ENCODE measurements at places on chromosomes 6 and 20.

DNA sequence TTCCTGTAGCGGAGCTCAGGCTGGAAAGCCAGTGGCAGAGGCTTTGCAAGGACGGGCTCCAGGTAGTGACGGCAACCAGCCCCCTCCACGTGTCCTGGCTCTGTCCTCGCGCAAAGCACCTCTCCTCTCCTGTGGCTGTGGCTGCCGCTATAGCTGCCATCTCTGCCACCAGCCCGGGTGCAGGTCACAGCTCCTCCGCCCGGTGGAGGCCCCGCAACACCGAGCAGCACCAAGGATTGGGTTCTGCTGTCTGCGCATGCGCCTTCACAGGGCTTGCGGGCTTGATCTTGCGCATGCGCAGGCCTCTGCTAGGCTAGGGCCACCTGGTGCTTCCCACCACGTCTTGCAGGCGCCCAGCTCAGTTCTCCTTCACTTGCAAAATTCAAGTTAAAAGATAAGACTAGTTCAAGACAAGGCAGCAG is 625.4 kb downstream of the QKI start:
- ATAC-seq, result peak; percentile 70

DNA sequence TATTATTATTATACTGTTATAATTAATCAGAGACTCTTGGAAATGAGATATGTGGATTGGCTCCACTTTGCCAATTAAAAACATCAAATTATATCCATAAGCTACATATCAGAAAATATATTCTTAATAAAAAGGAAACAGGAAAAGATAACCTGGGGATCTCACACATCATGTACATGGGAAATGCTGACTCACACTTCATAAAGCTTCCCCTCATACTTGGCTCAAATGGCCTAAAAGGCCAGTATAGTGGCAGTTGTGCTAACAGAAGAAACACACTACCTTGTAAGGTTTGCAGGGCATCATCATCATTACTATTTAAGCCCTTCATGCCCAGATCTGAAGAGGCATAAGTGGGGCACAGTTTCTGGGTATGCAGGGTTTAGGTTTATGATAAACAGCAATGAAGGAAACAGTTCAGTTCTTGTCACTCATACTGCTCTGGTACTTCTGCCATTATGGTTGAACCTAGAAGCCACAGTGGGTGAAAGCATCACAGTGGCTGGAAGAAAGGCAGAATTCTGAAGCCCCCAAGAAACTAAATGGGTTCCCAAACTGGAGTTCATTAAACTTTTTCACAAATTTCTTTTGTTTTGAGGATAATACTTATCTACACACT is 60.6 kb downstream of the BTBD9 start:
- no peak for ATAC-seq

DNA sequence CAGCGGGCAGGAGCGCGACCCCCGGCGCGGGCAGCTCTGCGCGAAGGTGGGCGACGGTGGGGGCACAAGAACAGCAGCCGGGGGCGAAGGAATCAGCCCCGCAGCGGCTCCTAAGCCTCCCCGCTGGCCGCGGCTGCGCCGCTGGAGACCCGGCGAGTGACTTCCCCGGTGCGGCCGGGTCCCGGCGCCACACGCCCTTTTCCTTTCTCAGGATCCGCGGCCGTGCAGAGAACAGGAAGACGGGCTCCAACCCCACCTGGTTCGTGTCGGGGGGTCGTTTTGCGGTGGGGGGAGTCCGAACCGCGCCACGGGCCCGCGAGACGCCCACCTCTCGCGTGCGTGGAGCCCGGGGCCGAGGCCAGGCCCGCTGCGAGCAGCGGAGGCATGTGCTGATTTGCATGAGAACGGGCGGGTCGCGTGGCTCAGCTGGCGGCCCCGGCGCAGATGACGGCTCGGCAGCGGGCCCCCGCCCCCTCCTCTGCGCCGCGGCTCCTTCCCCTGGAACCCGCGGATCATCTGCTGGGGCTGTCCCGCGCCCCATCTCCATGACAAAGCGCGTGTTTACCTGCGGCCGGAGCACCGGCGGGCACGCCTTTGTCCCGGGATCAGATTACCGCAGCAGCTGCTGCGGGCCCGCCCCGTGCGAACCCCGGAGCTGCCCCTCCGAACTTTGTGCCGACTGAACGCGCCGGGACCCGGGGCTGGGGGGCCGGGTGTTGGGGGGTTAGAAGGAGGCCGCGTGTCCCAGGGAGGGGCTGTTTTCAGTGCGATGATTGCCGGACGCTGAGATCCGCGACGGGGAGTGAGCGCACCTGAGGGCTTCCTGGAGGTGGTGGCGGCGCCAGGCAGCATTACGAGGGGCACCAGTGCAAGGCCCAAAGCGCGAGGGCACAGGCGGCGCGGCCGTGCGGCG is 4.9 kb upstream of the DLL1 start:
- peak; percentile 69 for ATAC-seq

- ATAC-seq, result no peak
These were observed 96.2 kb upstream of the FOXO3 start for GRCh38 chr6:108464418-108465097.

- no peak for ATAC-seq
These were observed 1308.0 kb downstream of the EPHA7 start for GRCh38 chr6:92111386-92111785.

DNA sequence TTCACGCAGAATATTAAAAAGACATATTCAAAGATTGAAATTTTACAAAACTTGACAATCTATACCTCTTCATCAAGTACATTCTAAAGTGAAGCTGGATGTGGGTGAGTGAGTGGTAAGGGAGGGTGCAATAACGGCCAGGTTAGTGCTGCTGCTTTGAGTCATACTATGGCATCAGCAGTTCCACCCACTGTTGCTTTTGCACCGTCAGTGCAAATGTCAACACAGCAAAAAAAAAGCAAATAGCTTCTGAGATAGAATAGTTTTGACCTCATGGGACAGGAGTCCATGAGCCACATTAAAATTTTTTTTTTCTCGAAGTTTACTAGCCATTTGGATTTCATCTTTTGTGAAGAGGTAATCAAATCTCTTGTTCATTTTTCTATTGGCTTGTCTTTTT is 31.8 kb downstream of the PSMF1 start:
- no peak for ATAC-seq

DNA sequence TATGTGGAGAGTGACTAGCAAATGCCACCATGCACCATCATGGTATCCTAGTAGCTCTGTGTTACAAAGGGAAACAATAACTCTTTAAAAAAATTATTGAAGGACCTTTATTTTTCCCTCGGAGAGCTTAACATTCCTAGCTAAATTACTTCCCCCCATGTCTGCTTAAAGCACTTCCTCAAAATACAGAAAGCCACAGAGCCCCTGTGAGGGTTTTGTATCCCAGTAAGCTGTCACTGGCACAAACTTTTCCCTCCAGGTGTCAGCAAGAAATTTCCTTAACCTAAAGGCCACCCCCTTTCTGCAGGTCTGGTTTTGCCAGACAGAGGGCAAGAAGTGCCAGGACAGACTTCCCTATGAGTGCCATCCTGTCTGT is 340.0 kb upstream of the PRDM1 start:
- ATAC-seq, result no peak

DNA sequence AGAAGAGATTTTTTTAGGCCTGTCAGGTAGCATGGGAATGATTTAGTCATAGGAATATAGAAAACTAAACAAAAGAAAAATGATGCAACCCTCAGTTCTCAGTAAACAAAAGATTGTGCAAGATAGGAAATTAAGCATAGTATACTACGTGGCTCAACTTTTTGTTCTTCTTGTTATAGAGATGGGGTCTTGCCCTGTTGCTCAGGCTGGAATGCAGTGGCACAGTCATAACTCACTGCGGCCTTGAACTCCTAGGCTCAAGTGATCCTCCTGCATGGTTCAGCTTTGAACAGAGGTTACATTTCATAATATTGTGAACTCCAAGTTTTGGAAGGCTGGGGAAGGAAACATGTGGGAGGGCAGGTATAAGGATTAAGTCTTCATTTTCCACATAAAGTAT is 28.5 kb downstream of the SLX4IP start:
- ATAC-seq, result no peak

DNA sequence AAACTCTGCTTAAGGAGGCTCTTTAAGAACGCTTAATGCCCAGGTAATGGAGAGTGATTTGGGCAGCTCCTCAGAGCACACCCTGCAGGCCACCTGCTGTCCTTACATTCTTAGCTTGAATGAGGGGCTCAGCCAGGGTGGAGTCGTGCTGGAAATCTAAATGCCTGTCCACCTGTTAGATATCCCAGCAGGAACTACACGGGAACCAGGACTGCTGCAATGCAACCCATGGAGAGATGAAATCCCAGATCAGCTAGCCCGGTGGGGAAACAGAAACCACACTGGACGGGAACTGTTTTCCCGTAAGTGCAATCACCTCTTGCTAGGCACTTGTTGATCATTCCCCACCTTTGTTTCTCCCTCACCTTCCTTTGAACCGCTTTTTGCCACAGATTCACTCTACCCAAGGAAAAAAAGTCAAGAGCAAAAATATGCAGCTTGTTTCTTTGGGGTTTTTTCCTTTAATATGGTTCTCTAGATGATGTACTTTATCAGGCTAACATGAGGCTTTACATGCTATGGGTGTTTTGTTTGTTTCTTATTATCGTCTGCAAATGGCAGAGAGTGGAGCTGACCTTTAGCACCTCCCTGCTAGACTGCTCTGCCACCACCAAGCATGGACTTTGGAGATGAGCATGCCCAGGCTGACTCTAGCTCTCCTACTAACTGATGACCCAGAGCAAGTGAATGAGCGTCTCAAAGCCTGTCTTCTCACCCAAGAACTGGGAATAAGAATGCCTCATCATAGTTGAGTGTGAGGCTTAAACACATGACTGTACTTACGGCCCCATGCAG is 125.9 kb upstream of the TNFAIP3 start:
- no peak for ATAC-seq

DNA sequence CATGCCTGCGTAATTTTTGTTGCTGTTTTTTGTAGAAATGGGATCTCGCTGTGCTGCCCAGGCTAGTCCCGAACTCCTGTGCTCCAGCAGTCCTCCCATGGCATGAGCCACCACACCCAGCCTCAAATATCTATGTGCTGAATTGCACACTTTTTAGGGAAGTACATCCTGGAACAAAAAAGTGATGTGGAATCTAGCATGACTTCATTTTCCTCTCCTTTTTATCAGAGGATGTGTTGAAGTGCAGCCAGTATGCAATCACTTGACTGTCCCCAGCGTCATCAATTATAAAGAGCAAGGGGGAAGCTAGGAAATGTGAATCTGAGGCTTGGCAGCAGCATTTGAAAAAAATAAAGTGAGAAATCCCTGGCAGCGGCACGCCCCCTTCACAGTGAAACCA is 6.4 kb upstream of the EXOC2 start:
- no peak for ATAC-seq

All from stimulated activated memory B cell treated with anti-CD40 and anti-IgM and Interleukin-4, amounts not matched to agents 10 μg/mL and 1 μg/mL and 100 μg/mL, for 72 hours (primary cell).